MM.1S (cell line): ENCODE measurements at places on chromosomes 4 and X.

DNA sequence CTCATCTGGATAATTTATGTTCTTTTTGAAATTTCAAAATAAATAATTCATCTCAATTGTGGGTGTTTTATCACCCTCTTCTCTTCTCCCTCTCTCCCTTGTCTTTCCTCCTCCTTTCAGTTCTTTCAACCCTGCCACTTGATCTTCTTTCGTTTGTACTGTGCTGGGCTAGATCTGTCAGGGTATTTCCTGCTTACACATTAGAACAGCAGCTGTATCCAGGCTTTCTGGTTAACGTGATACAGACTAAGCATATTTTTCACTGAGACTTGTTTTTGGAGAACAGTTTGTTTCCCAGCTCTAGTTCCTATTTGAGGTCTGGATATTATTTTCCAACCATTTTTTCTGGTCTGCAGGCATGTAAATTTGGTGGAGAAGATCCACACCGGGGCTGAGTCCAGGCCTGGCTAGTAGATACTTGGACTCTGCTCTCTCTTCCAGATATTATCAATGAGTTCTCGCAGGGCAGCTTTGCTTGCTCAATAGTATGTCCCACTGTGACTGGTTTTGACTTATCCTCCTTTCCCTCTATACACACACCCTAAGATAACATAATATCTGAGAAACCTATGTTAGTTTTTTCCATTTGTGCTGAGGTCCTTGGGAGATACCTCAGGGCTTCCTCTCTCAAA lies 1310.7 kb upstream of the TENM3 start:
- peak; percentile 57 for DNase-seq

- peak; percentile 16 for DNase-seq
Observed at GRCh38 chrX:41275661-41276609, 58.0 kb upstream of the DDX3X start.

DNA sequence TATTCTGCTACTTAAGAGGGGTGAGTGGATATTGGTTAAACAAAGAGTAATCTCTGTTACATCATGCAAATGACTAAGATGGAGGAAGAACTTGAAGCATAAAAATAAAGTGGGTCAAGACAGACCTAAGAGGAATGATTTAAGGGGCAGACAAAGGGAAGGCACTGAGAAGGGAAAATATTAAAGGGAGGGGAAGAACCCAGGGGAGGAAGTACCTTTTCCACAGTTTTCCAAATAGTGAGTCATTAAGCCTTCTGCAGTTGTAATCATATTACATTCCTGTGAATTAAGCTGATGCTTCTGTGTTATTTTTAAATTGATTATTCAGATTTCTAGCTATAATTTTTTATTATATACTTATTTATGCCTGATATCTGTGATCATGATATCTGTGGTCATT lies 253.3 kb downstream of the CENPC start:
- DNase-seq = no peak

DNA sequence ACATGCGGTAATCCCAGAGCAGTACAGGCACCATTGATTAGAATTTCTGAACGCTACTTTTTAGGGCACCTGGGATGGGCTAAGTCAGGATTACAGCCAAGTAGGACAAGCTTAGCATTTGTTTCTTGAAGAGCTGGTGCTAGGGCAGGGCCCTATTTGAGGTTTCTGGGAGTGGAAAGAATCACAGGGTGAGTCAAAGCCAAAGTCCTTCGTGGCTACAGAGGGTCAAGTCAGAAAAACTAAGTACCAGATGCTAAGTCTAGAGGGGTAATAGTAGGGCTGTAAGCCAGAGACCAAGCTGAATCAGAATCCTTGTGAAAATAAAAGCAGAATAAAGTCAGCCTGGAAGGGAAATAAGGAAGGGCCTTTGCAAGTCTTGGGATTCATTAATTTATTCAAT lies 448.6 kb downstream of the ZIC3 start:
- DNase-seq = no peak

- DNase-seq = no peak
Observed at GRCh38 chr4:90245837-90246236, 118.6 kb downstream of the CCSER1 start.

- no peak for DNase-seq
Observed at GRCh38 chrX:105822138-105823091, at the start of gene NRK. NRK (plus strand) TSS chrX:105822539; CDS start chrX:105822846, 307 bp downstream.

GRCh38 chr4:830601-831482 lies 4.9 kb upstream of the CPLX1 start:
- DNase-seq = no peak

DNA sequence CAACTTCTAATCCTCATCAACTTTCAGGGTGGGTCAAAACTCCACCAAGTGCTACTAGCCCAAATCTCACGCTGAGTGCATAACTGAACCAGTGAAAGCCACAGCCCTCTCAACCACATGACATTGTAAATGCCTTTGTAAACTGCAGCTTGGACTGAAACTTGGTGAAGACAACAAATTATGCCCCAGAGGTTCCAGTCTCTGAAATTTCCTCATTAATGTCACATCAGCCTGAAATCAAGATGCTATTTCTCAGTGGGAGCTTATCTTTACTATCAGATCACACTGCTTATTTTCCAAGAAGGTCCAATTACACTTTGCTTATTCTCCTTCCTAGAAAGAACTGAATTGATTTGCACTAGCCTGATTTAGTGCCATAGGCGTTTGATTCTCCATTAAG lies 46.6 kb downstream of the SOWAHB start:
- no peak for DNase-seq

DNA sequence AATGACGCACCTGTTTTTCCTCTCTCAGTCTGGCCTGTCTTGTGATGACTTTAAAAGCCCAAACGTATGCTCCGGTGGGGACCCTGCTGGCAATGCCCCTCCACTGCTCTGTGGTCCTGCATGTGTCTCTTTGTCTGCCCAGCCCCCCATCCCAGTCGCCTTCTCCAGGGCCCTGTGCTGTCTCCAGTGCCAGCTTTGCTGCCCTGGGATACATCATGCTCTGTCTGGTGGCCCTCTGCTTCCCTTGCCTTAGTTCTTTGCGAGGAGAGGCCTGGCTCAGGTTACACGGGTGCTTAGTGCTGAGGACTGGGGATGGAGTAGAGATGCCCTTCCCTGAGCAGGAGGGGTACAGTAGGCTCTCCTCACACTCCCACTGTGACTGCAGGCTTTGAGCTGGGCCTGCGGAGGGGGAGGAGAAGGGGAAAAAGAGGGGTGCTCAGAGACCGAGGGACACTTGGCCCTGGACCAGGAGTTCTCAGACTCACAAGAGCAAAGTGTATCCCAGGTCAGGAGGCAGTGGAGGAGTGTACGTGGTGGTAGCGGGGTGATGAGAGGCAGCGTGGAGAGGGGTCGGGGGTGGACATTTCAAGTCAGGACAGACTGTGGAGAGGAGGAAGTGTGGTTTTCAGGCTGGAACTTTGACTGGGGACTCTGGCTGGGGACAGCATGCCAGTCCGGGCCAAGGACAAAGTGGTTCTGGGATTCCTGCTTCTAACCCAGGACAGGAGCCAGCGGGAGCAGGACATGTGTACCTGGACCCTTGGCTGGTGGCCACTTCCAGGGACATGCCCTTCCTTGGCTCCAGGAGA lies 2.8 kb downstream of the APLN start:
- no peak for DNase-seq

DNA sequence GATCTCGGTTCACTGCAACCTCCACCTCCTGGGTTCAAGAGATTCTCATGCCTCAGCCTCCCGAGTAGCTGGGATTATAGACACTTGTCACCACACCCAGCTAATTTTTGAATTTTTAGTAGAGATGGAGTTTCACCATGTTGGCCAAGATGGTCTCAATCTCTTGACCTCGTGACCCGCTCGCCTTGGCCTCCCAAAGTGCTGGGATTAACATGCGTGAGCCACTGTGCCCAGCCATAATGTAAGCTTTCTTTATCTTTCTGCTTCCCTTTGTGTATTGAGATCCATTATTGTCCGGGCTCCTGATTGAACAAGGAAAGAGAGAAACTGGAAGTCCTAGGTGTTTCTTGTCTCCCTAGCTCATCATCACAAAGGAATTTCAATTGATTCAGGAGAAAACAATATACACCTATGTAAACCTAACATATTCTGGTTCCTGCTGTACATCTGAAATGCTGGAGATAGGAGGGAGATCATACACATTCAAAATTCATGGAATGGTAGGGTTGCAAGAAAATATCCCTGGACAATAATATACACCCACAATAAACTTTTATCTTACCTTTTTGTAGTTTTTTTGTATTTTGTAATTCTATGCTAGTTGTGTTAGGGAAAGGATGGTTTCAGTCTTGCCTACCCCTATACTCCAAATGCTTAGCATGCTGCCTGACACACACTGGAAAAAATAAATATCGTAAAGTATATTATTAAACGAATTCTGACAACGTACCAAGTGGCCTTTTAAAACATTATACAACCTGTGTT lies 194.4 kb upstream of the HS3ST1 start:
- no peak for DNase-seq

GRCh38 chr4:82268050-82268825 lies 105.6 kb downstream of the HNRNPD start:
- peak; percentile 54 for DNase-seq

GRCh38 chr4:70179811-70180210 lies 15.7 kb upstream of the ODAM start:
- no peak for DNase-seq

- DNase-seq = no peak
Observed at GRCh38 chr4:26772096-26772873, 88.4 kb upstream of the STIM2 start.

DNA sequence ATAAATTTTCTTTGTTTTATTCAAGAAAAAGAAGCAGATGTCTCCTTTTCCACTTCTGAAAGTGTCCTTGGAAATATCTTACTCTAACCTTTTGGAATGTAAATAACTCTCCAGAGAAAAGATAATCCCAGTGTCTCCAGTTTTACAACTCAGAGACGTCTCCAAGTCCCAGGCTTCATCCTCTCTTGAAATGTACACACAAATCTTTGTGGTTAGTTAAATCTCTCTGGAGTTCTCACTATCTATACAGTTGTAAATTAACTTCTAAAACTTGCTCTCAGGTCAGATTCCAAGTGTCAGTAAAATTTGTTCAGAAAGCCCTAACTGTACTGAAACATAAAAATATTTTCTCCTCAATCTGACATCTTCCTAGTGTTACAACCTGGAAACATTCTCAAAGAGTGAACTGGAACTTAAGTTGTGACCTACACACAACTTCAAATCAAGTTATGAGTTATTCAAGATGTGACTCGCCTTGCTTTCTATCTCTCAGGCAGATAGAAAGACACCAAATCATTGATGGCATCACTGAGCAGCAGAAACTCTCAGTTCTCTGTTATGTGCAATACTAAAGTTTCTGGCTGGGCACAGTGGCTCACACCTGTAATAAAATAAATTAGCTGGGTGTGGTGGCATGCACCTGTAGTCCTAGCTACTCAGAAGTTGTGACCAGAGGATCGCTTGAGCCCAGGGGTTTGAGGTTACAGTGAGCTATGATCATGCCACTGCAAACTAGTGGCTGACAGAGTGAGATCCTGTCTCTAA lies 284.2 kb downstream of the RCHY1 start:
- peak; percentile 64 for DNase-seq

DNA sequence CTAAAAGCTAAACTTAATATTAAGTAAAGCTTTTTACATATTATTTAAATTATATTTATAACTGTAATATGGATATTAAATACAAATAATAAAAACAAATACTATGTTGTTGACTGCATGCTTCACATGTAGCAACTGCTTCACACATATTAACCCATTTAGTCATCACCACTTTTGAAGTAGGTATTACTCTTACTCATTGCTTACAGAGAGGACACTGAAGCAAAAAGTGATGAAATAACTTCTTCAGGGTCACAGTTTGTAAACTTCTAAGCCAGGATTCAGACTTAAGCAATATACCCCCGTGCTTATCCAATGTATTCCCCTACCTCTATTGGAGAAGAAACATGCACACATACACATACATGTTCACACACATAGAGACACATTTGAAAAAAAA lies 166.6 kb downstream of the DKK2 start:
- no peak for DNase-seq

DNA sequence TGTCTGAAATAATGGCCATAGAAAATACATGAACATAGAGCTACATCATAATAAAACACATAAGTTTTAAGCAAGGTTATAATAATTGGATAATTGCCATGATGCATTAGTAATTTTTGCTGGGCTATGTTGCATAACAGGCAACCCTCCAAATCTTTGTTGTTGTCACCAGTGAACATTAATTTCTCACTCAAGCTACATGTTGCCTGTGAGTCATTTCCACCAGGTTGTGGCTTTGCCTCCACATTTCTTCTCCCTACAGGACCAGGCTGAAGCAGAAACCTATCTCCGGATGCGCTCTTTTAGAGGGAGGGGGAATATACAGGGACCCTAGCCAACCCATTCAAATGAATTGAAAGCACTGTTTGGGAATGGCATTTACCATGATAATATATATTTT lies 347.7 kb downstream of the GABRG1 start:
- DNase-seq = no peak

- no peak for DNase-seq
Observed at GRCh38 chr4:8674311-8674885, 81.8 kb downstream of the CPZ start.

DNA sequence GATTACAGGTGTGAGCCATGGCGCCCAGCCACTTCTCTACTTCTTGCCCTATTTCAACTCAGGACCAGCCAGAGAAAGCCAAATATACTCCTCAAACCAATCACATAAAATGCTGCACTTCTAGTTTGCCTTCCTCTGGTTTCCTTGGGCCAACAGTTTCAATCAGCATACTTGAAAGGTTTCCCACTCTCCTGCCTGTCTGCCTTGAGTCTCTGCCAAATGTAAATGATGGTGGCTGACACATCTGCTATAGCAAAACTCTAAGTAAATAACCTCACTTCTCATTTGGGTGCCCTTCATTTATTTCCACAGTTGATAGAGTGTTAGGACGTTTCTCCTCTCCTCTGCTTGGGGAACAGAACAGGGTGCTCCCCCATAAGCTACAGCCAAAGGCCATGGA lies 36.4 kb upstream of the PPA2 start:
- DNase-seq = no peak

DNA sequence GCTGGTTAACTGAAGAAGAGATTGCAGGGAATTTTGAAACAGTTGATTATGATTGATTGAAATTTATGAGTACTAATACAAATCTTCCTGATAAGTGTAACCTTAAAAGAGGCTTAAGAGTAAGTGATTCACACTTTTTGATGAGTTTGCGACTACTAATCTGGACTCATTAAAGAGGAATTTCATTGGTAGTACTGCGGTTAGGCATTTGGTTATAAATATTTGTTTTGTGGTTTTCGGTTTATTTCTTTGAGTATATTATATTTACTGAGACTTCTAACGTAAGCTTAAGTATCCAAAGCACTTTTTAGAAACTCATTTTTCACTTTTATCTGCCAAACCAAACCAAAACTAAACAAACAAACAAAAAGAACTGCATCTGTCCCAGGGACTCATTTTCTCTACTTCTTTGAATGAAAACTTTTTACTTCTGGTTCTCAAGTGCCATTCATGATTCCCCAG lies 20.7 kb downstream of the SLIT2 start:
- no peak for DNase-seq

DNA sequence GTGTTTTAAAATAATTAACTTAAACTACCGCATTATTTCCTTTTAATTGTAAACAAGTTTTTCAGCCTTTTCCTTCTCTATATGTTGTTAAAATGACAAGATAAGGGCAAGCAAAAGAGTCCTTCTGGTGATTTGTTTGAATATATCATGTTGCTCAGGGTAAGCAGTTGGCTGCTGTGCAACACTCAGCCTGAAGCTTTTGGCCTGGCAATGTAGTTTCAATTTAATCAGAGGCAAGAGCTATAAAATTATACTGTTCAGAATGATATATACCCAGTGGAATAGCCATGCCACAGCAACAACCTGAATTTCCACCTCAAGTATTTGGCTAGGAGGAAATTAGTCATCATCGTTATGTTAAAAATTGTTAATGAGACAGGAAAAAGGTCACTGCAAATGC lies 53.4 kb downstream of the GRXCR1 start:
- no peak for DNase-seq

- no peak for DNase-seq
Observed at GRCh38 chr4:173367946-173368345, 2.8 kb upstream of the SAP30 start.
